ENCODE measurements at places on chromosomes 6 and 20.

- no peak for DNase-seq
Measured at GRCh38 chr6:73790574-73790973, 94.6 kb downstream of the CD109 start.

- no peak for DNase-seq
Measured at GRCh38 chr6:101537753-101538316, 144.3 kb downstream of the GRIK2 start.

- DNase-seq: peak; percentile 37
Measured at GRCh38 chr6:27078734-27079357, 168.7 kb upstream of the PRSS16 start.

GRCh38 chr6:32318501-32318900 lies 53.2 kb downstream of the TSBP1 start:
- DNase-seq: no peak

- DNase-seq: no peak
Measured at GRCh38 chr6:153618371-153619322, 420.4 kb upstream of the OPRM1 start.

- DNase-seq: no peak
Measured at GRCh38 chr6:46821458-46821881, 28.3 kb downstream of the MEP1A start.

DNA sequence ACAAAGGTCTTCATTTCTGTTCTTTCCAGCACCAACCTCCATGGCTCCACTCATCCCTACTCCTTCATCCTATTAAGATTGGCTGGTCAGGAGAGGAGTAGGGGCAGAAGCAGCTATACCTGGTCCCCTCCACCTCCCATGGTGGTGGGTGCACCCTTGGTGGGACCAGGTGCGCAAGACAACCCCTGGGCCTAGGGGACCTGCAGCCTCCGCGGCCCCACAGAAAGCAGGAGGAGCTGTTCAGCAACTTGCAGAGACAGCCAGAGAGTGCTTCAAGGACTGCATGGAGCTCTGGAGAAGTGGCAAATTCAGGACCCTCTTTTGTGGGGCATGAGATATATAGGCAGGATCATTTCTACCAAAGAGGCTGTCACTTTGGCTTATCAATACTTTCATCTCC lies 9.8 kb downstream of the ULBP2 start:
- DNase-seq: no peak

GRCh38 chr20:24722586-24722985 lies 226.5 kb upstream of the CST7 start:
- DNase-seq: no peak

DNA sequence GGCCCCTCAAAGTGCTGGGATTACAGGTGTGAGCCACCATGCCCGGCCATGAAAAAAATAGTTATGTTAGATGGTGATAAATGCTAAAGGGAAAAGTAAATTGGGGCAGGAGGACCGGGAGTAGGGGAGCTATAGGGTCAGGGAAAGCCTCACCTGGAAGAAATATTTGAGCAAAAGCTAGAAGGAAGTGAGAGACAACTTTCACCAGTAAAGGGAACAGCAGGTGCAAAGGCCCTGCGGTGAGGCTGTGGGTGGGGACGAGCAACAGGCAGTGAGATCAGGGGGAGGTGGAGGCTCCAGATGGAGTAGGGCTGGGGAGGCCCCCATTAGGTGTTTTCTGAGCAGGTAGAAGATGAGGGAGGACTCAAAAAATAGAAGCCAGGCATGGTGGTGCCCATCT lies 16.0 kb downstream of the BCAS4 start:
- DNase-seq: no peak

DNA sequence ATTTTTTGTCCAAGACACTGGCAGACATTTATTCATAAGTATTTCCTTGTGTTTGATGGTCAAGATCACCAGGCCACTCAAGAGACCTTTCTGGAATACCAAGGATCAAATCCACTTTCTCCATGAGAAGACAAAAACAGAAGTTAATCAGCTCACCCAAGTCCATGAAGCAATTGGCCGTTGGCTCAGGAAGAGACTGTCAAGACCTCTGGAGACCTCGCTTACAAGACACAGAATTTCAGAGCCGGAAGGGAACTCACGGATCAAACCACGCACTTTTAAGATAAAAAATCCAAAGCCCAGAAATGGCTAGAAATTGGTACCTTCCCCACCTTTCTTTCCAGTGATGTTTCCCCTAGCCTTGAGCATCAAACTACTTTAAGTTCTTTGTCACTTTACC lies 3.3 kb downstream of the TRERF1 start:
- DNase-seq: no peak

- DNase-seq: no peak
Measured at GRCh38 chr20:59723607-59724456, 119.5 kb downstream of the PHACTR3 start.

- peak; percentile 17 for DNase-seq
Measured at GRCh38 chr6:45548657-45549515, 171.2 kb upstream of the SUPT3H start.

- DNase-seq: peak; percentile 39
Measured at GRCh38 chr6:117449549-117450439, 24.1 kb upstream of the ROS1 start.

- DNase-seq: no peak
Measured at GRCh38 chr6:57147955-57148858, 23.9 kb upstream of the BAG2 start.

Measured in naive B cell (primary cell).